ENCODE measurements at places on chromosomes 16 and 17.

- DNase-seq, result no peak
Measured at GRCh38 chr17:64328859-64329531, 61.7 kb downstream of the PECAM1 start.

DNA sequence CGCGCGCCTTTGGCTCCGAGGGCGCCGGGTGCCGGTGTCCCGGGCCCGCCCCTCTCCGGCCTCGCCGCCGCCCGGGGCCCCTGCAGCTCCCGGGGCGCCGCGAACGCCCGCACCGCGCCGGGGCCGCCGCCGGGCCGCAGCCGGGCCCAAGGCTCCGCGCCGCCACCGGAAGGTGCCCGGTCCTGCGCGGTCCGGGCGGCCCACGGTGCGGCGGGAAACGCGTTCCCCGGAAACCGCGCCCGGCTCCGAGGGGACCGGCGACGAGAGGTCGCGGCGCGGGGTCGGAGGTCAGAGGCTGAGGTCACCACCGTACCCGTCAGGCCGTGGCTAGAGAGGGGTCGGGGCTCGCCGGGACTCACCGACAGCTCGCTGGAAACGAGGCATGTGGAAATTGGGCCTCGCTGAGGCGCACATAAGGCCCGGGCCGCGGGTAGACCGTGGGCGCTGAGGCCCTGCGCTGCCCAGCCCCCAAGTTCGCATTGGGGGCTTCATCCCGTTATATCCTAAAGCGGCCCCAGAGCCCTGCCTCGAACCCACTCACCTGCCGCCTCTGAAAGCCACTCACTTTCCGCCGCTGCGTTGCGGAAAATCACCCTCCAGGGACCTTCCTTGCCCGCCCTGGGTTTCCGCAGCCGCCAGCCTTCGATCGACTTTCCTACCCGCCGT is at the start of gene DUS1L:
TSS of gene DUS1L (minus strand) at position 167 of the 666 bp plus-strand sequence. CDS start 745 bp downstream, outside the sequence.
- DNase-seq, result peak; percentile 64

- DNase-seq, result no peak
Measured at GRCh38 chr16:75392906-75393305, 40.4 kb downstream of the CFDP1 start.

- DNase-seq, result peak; percentile 86
Measured at GRCh38 chr17:81702934-81703746, at the start of gene MRPL12. Gene MRPL12 (plus strand): TSS chr17:81703367. CDS start chr17:81703502, 135 bp downstream.

GRCh38 chr16:9818702-9819101 is 363.5 kb downstream of the GRIN2A start:
- DNase-seq, result no peak

DNA sequence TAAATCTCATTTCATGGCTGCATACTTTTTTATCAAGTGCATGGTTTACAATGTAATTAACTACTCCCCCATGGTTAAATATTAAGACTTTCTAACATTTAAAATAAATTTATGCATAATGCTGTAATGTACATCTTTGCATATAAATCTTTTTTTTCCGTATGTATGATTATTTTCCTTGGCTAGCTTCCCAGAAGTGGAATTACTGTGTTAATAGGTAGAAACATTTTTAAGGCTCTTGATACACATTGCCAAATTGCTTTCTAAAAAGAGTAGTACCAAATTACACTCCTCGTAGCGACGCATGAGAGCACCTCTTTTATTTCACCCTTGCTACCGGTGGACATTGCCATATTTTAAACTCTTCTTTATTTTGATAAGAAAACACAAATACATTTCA is 141.1 kb downstream of the DNAH9 start:
- DNase-seq, result no peak

GRCh38 chr16:67166110-67166547 is 1.6 kb downstream of the HSF4 start:
- DNase-seq, result no peak

- DNase-seq, result peak; percentile 65
Measured at GRCh38 chr16:11586856-11587642, at the start of gene LITAF. Gene LITAF (minus strand): TSS chr16:11586919. CDS start chr16:11556730, 30,189 bp downstream.

DNA sequence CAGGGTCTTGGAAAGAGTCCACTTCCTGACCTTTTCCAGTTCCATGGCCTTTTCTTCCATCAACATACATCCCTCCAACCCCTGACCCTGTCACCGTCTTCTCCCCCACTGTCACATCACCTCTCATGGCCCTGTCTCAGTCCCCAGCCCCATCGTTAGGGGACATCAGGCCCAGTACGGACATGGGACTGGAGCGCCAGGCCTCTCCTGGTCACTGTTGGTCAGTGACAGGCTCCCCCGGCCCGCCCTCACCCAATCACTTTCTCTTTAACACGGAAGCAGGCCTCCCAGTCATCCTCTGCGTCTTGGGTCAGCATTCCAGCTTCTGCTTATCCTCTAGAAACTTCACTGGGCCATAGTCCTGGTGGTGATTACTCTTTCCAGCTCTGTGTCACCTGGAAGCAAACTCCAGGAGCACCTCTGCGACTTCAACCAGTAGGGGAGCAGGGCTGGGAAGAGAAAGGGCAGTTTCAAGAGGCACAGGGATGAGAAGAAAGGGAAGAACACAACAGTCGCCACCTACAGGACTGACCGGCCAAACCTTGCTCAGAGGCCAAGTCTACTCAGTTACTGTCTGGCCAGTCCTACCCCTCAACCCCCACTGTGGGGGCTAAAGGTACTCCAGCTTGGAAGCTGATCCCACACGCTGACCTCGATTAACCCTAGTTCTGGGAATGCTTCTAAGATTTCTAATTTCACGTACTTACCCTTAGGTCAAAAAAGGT is 15.9 kb upstream of the ICAM2 start:
- DNase-seq, result no peak

GRCh38 chr16:81921843-81922584 is 89.3 kb downstream of the SDR42E1 start:
- DNase-seq, result no peak

DNA sequence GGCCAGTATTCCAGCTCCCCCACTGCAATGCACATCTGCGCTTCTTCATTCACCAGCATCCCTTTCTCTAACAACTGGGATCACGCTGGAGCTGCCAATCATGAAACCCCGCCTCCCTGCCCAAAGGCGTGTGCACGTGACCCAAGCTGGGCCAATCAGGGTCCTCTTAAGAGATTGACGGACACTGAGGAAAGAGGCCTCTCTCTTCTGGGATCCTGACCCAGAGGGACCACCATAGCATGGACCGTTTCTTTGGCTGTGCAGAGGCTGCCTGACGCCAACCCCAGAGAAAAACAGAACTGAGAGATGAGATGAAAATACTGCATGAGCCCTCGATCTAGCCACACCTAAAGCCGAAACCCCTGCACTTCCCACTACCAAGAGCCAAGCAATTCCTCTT is 32.0 kb downstream of the COTL1 start:
- DNase-seq, result peak; percentile 32

DNA sequence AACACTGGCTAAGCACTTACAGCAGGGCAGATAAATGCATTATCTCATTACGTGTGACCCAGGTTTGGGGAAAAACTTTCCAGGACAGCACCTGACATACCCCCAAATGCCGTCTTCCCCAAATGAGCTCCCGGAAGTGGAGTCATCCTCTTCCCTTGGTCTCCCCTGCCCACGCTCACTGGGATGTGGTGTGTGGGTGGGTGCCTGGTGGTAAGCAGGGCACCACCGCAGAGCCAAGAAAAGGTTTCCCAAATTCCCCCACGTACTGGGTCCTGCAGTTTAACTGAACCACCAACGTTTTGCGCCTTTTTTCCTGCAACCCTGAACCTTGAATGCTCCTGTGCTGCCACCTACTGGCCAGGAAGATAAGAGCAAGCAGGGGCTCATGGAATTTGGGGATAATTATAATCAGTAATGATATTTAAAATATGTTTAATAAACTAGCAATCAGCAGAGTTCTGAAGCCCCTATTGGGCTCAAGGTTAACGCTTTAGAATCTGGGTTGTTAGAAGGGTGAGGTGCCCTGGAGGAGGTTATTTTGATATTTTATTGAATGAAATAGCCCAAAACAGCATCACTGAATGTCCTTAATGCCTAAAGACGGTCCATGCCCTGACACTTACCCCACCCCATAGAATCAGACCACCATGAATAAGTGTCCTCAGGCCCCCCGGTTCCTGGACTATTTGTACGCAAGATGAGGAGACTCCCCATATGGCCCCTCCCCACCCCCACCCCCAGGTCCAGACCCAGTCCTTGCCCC is 8.0 kb downstream of the SPPL2C start:
- peak; percentile 26 for DNase-seq

DNA sequence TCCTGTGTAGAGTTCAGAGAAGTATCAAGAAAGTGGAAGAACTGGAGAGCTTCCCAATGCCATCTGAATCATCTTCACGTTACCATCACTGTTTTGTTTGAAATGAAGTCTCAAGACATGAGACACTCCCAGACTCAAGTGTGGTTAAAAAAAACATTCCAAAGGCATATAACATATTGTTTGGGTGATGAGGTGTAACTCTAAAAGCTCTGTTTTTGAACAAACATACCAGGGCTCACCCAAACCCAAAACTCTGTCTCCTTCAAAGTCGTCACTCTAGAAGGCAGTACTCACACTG is 6.3 kb upstream of the ZCCHC14 start:
- no peak for DNase-seq

- no peak for DNase-seq
Measured at GRCh38 chr17:83077939-83078338, 1.5 kb upstream of the METRNL start.

- DNase-seq, result no peak
Measured at GRCh38 chr16:85330006-85330693, 217.9 kb upstream of the CIBAR2 start.

GRCh38 chr16:79307214-79307613 is 293.3 kb downstream of the MAF start:
- no peak for DNase-seq

- DNase-seq, result no peak
Measured at GRCh38 chr17:851924-852323, 69.8 kb downstream of the MRM3 start.

DNA sequence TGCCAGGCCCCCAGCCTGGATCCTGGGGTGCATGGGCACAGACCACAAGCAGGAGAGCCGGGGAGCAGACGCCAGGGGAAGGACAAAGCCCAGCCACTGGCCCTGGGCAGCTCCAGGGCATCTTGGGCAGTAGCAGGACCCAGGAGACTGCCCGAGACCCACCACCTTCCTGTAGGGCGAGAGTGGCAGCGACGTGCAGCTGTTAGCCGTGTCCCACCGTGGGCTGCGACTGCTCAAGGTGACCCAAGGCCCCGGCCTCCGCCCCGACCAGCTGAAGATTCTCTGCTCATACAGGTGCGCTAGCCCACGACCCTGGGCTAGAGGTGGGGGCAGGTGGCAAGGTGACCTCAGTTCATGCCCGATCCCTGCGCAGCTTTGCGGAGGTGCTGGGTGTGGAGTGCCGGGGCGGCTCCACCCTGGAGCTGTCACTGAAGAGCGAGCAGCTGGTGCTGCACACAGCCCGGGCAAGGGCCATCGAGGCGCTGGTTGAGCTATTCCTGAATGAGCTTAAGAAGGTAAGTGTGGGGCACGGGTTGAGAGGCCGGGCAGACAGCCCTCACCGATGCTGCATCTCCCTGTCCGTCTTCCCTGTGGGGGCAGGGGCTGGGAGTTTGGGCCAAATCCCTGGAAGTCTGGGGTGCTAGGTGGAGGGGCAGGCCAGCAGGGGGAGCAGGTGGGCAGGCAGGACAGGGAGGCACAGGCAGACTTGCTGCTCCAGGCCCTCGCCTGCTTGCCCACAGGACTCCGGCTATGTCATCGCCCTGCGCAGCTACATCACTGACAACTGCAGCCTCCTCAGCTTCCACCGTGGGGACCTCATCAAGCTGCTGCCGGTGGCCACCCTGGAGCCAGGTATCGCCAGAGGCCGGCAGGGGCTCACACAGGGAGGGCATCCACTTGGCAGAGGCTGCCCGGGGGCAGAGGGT is 13.5 kb upstream of the SMIM5 start:
- DNase-seq, result no peak

DNA sequence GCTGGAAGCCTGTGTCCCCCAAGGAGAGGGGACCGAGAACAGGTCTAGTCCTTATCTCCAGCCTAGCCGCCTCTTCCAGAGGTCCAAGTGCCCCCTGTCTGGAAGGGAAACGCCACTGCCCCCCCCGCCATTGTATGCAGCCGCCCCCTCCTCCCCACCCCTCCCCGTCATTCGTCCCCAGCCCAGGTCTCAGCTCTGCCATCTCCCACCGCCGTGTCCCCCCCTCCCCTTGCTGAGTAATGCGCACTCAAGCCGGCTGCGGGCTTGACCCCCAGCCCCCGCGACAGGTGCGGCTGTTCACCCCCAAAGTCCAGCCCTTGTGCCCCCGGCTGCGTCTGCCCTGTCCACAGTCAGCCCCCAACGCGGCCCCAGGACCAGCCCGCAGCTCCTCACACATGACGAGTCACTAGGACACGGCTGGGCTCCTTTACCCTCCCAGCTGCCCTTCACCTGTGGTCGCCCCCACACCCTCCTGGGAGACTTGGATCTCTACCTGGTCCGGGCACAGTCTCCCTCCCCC is 622 bp downstream of the GPRC5B start:
- no peak for DNase-seq

- no peak for DNase-seq
Measured at GRCh38 chr16:55058576-55058975, 127.9 kb downstream of the IRX5 start.

- DNase-seq, result no peak
Measured at GRCh38 chr17:49989518-49989880, 5.5 kb downstream of the DLX3 start.

Measured in naive B cell (primary cell).